ENCODE measurements at places on chromosomes 5 and 9.
A peak's percentile ranks its signal among the peaks of the same experiment; 100 is the strongest.

GRCh38 chr5:135064235-135064570, 30.2 kb upstream of the PITX1 start:
- no peak overlapping the region for H3K27ac ChIP-seq
- no peaks in the 10 kb centered on the region for H3K4me1 ChIP-seq
- peaks cover 11% of the 10 kb centered on the region for H3K27me3 ChIP-seq
- DNase-seq = no peak
- H3K36me3 ChIP-seq = no peaks in the 10 kb centered on the region

GRCh38 chr9:124038239-124038638, 26.7 kb downstream of the LHX2 start:
- peaks cover 7% of the 10 kb centered on the region for H3K4me1 ChIP-seq
- H3K36me3 ChIP-seq = no peaks in the 10 kb centered on the region
- H3K27me3 ChIP-seq = peaks cover 52% of the 10 kb centered on the region

GRCh38 chr5:116265471-116265870, 180.6 kb downstream of the COMMD10 start:
- H3K4me1 ChIP-seq = no peaks in the 10 kb centered on the region
- H3K27ac ChIP-seq = no peak overlapping the region
- no peaks in the 10 kb centered on the region for H3K27me3 ChIP-seq
- no peaks in the 10 kb centered on the region for H3K36me3 ChIP-seq
- no peak overlapping the region for H3K4me3 ChIP-seq

- no peak overlapping the region for H3K27ac ChIP-seq
- no peaks in the 10 kb centered on the region for H3K27me3 ChIP-seq
- no peak overlapping the region for H3K4me3 ChIP-seq
- DNase-seq = no peak
- peaks cover 9% of the 10 kb centered on the region for H3K4me1 ChIP-seq
- H3K36me3 ChIP-seq = no peaks in the 10 kb centered on the region
Measured at GRCh38 chr5:172311605-172312004, 28.0 kb upstream of the UBTD2 start.

- H3K4me1 ChIP-seq = peaks cover 54% of the 10 kb centered on the region
- H3K4me3 ChIP-seq = no peak overlapping the region
- DNase-seq = no peak
- no peak overlapping the region for H3K27ac ChIP-seq
- no peaks in the 10 kb centered on the region for H3K36me3 ChIP-seq
- H3K27me3 ChIP-seq = no peaks in the 10 kb centered on the region
Measured at GRCh38 chr9:134548618-134549017, 93.0 kb upstream of the COL5A1 start.

GRCh38 chr9:136133191-136133958, 14.7 kb upstream of the TMEM250 start:
- H3K27me3 ChIP-seq = peaks cover 55% of the 10 kb centered on the region
- no peak overlapping the region for H3K4me3 ChIP-seq
- H3K4me1 ChIP-seq = no peaks in the 10 kb centered on the region
- H3K36me3 ChIP-seq = no peaks in the 10 kb centered on the region
- H3K27ac ChIP-seq = no peak overlapping the region
- no peak for DNase-seq

GRCh38 chr5:124628721-124629596, 117.5 kb downstream of the ZNF608 start:
- peak overlapping the region; percentile 72 for H3K27ac ChIP-seq
- H3K4me1 ChIP-seq = peaks cover 29% of the 10 kb centered on the region
- no peaks in the 10 kb centered on the region for H3K36me3 ChIP-seq
- peak; percentile 98 for DNase-seq
- no peak overlapping the region for H3K4me3 ChIP-seq
- no peaks in the 10 kb centered on the region for H3K27me3 ChIP-seq

- H3K27ac ChIP-seq = no peak overlapping the region
- peak; percentile 12 for DNase-seq
- H3K4me1 ChIP-seq = peaks cover 2% of the 10 kb centered on the region
- no peak overlapping the region for H3K4me3 ChIP-seq
- H3K27me3 ChIP-seq = peaks cover 9% of the 10 kb centered on the region
- H3K36me3 ChIP-seq = no peaks in the 10 kb centered on the region
Measured at GRCh38 chr5:136776022-136776927, 410.9 kb upstream of the TRPC7 start.

GRCh38 chr9:2924380-2924768, 80.5 kb upstream of the PUM3 start:
- H3K4me1 ChIP-seq = no peaks in the 10 kb centered on the region
- H3K27ac ChIP-seq = no peak overlapping the region
- no peaks in the 10 kb centered on the region for H3K36me3 ChIP-seq
- no peak for DNase-seq
- H3K27me3 ChIP-seq = peaks cover 3% of the 10 kb centered on the region
- H3K4me3 ChIP-seq = no peak overlapping the region

GRCh38 chr5:163447191-163447590, 9.8 kb downstream of the CCNG1 start:
- H3K4me3 ChIP-seq = no peak overlapping the region
- no peaks in the 10 kb centered on the region for H3K27me3 ChIP-seq
- H3K36me3 ChIP-seq = peaks cover 57% of the 10 kb centered on the region
- H3K4me1 ChIP-seq = no peaks in the 10 kb centered on the region
- no peak overlapping the region for H3K27ac ChIP-seq

- H3K36me3 ChIP-seq = no peaks in the 10 kb centered on the region
- H3K27me3 ChIP-seq = peaks cover 4% of the 10 kb centered on the region
- DNase-seq = no peak
- H3K4me3 ChIP-seq = no peak overlapping the region
- no peak overlapping the region for H3K27ac ChIP-seq
Measured at GRCh38 chr5:150608991-150609390, 31.5 kb upstream of the SYNPO start.

- no peaks in the 10 kb centered on the region for H3K27me3 ChIP-seq
- no peak overlapping the region for H3K4me3 ChIP-seq
- no peaks in the 10 kb centered on the region for H3K36me3 ChIP-seq
Measured at GRCh38 chr5:41772785-41773442, 97.3 kb downstream of the OXCT1 start.

- H3K4me1 ChIP-seq = peaks cover 7% of the 10 kb centered on the region
- no peaks in the 10 kb centered on the region for H3K36me3 ChIP-seq
- H3K27me3 ChIP-seq = no peaks in the 10 kb centered on the region
- no peak overlapping the region for H3K4me3 ChIP-seq
Measured at GRCh38 chr5:53019320-53019719, 30.2 kb downstream of the ITGA2 start.

GRCh38 chr9:93099551-93100275, 3.7 kb downstream of the CARD19 start:
- H3K4me3 ChIP-seq = no peak overlapping the region
- no peak overlapping the region for H3K27ac ChIP-seq
- no peaks in the 10 kb centered on the region for H3K27me3 ChIP-seq
- peaks cover 25% of the 10 kb centered on the region for H3K4me1 ChIP-seq
- H3K36me3 ChIP-seq = no peaks in the 10 kb centered on the region
- DNase-seq = no peak

DNA sequence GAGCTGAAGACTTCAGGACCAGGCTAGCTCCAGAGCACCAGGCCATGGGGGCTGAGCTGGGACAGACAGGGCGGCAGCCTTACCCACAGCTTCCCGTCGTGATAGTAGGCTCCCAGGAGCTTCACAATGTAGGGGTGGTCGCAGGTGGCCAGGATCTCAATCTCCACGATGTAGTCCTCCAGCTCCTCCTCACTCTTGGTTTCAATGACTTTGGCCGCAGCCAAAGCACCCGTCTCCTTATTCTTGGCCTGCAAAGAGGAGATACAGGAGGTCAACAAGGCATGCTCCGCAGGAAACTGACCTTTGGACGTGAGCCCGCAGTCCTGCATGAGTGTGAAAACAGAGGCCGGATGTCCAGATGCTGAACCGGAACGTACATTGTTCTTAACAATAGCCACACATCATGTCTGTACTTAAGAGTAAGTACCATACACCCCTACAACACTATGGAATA, 31.5 kb downstream of the STK10 start:
- DNase-seq = no peak
- H3K4me1 ChIP-seq = no peaks in the 10 kb centered on the region
- H3K4me3 ChIP-seq = no peak overlapping the region
- peaks cover 5% of the 10 kb centered on the region for H3K36me3 ChIP-seq
- H3K27me3 ChIP-seq = no peaks in the 10 kb centered on the region

GRCh38 chr9:90795871-90796317, 5.7 kb upstream of the SYK start:
- peaks cover 10% of the 10 kb centered on the region for H3K27me3 ChIP-seq
- no peak for DNase-seq
- H3K36me3 ChIP-seq = no peaks in the 10 kb centered on the region
- no peak overlapping the region for H3K4me3 ChIP-seq

GRCh38 chr5:154541553-154541952, 63.5 kb upstream of the HAND1 start:
- H3K36me3 ChIP-seq = no peaks in the 10 kb centered on the region
- no peak for DNase-seq
- no peaks in the 10 kb centered on the region for H3K4me1 ChIP-seq
- H3K4me3 ChIP-seq = no peak overlapping the region
- peaks cover 54% of the 10 kb centered on the region for H3K27me3 ChIP-seq
- no peak overlapping the region for H3K27ac ChIP-seq

DNA sequence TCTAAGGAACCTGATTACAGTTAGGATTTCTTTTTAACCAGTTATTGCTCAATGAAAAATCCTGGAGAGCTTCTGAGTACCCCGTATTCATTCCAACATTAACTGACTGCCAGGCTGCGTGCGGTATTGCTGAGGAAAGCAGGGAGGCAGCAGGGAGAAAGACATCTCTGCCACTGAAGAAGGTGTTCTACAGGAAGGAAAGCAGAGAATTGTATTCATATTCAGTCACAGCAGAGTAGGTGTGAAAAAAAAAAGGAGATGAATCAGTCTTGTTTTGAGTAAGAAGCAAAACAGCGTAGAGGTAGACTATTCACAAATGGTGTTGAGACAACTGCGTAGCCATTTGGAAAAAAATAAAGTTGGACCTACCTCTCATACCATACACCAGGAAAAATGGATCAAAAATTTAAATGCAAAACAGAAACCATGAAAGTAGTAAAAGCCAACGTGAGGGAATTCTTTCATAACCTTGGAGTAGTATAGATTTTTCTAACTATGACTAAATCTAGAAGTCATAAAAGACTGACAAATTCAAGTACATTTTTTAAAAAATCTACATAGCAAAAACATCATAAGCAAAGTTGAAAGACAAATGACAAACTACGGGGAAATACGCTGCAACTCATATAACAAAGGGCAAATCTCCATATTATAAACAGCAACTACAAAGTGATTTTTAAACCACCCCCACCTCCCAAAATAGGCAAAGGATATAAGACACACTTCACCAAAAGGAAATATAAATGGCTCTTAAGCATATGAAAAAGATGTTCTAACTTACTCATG, 9.9 kb upstream of the NR4A3 start:
- no peaks in the 10 kb centered on the region for H3K36me3 ChIP-seq
- H3K27me3 ChIP-seq = no peaks in the 10 kb centered on the region
- H3K4me3 ChIP-seq = no peak overlapping the region
- H3K27ac ChIP-seq = no peak overlapping the region

DNA sequence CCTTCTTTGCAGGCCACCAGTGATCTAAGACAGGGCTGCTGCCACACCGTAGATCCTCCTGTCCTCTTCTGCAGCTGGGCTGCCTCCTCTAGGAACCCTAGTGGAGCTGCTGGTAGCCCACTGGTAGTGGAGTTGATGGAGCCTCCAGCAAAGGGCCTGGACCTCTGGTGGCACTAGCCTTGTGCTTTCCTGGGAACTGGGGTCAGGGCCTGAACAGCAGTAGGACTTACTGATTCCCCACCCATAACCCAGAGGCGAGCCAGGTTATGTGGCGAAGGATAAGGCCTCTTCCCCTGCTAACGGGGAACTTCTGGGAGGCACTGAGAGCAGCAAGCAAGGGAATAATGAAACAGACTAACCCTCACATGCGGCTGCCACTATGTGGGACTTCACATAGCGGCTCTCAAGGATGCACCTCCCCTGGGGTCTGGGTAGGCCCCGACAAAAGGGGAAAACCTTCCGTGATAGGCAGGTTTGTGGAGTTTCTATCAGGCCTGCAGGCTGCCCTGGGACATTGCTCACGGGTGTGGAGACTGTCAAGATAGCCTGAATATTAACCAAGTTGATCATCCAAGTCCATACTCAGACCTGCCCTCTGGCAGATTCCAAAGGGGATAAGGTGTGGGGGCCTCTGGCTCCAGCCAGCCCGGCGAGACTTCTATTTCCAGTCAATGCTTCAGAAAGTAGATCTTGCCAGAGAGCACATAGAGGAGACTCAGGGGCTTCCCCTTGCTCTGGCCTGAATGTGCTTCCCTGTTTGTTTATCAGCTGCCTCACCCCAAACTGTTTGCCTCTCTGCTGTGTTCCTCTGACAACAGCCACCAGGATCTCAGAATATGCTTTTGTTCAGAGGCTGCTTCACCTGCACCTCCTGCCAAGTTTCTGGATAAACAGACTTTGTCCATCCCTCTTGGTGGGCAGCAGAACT, 7.4 kb downstream of the SLC22A4 start:
- no peak for DNase-seq
- H3K4me1 ChIP-seq = peaks cover 2% of the 10 kb centered on the region
- H3K27me3 ChIP-seq = no peaks in the 10 kb centered on the region
- H3K36me3 ChIP-seq = no peaks in the 10 kb centered on the region
- H3K4me3 ChIP-seq = no peak overlapping the region
- H3K27ac ChIP-seq = no peak overlapping the region

DNA sequence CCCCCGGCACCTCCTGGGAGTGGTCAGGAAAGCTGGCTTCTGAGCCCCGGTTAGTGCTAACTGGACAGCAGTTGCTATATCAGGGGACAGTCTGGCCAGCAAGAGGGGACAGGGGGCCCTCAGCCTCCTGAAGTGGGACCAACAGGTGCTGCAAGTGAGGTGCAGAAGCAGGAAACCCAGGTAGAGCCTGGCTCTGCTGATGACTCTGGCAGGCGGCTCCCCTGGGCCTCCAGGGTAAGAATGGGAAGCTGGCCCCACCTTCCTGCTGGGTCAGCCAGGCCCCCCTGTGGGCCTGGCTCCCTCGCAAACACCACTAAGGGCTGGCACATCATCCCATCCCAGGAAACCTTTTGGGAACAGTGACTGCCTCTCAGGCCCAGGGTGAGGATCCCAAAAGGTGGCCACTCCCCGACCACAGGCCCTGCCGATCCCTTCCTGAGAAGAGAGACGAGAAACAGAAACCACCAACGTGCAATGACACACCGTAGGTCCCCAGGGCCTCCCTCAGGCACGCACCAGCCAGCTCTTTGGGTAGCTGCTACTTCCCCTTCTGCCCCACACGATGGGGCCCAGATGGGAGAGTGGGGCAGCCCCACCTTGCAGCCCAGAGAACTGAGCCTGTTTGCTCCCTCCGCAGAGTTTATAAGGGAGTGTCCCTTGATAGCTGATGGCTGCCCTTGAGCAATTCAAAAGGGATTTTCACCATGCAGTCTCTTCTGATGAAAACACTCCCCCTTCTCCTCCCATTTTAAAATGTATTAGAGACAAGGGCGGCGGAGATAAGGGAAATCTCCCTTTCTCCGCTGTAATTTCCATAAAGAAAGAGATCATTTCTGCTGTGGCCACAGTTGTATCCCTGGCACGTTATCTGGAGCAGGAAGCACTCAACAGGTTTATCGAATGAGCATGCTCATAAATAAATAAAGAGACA, 76.8 kb downstream of the STK10 start:
- no peak overlapping the region for H3K4me3 ChIP-seq
- DNase-seq = peak; percentile 52
- H3K4me1 ChIP-seq = peaks cover 54% of the 10 kb centered on the region
- H3K36me3 ChIP-seq = peaks cover 5% of the 10 kb centered on the region

- no peaks in the 10 kb centered on the region for H3K36me3 ChIP-seq
- H3K4me3 ChIP-seq = no peak overlapping the region
- H3K27ac ChIP-seq = no peak overlapping the region
- peaks cover 8% of the 10 kb centered on the region for H3K4me1 ChIP-seq
- no peak for DNase-seq
Measured at GRCh38 chr5:132394667-132395259, 25.3 kb downstream of the SLC22A5 start.

- peaks cover 19% of the 10 kb centered on the region for H3K36me3 ChIP-seq
- DNase-seq = peak; percentile 74
- H3K4me1 ChIP-seq = peaks cover 11% of the 10 kb centered on the region
- H3K27me3 ChIP-seq = no peaks in the 10 kb centered on the region
- H3K27ac ChIP-seq = no peak overlapping the region
Measured at GRCh38 chr5:138831703-138832102, 43.4 kb downstream of the LRRTM2 start.

Data from astrocyte (in vitro differentiated cells and primary cell).